ENCODE measurements at places on chromosomes 2 and 18. TPM values are rescaled to one million over a fixed set of nuclear protein-coding genes. Genes with fewer than 3 reads are reported as not detected.

DNA sequence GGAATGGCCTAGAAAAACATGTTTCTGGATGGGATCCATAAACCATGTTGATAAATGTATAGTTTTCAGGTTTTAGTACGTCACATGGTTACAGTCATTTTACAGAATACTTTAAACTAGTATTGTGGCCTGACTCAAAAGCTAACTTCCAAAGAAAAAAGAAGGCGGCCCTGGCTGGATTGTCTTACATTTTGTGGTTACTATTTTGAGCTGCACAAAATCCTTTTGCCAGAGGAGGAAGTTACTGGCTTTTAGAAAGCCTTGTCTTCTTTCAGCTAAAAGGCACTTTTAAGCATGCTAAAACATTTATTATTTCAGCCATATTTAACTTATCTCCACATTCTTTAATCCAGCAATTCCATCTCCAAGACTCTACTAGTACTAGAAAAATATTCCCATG is 227.9 kb downstream of the CDH2 start:
- H3K4me1 ChIP-seq = no peaks in the 10 kb centered on the region
- no peak overlapping the region for H3K4me3 ChIP-seq
- H3K36me3 ChIP-seq = no peaks in the 10 kb centered on the region
- no peaks in the 10 kb centered on the region for H3K27me3 ChIP-seq
- H3K27ac ChIP-seq = no peak overlapping the region

DNA sequence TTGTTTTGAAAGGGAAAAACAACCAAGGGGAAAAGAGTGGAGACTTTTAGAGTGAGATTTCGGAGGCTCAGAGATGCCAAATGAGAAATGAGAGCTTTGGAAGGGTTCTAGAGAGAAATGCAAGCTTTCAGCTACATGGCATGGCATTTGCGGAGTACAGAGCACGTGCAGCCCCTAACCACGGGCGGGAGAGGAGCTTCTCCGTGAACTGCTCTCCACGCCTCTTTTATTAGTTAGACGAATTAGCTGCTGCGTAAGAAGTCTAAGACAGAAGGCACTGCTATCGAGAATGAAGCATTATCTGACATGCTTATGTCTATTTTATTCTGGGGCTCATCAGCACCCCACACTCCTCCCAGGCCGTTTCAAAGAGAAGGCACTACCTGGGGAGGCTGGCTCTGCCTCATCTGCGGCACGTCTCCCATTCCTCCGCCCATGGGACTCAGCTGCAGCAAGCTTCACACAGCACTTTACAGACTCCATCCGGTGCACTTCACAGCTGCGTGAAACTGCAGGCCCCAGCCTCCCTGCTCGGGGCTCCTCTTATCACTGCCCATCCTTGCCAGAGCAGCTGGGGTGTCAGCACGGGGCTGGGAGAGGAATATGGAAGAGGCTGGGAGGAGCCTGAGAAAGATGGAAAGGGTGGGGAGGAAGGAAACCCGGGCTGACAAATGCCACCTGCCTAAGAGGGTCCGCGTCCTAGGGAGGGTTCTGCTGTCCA is 207.3 kb upstream of the APCDD1 start:
- H3K36me3 ChIP-seq = no peaks in the 10 kb centered on the region
- no peak overlapping the region for H3K27ac ChIP-seq
- DNase-seq = no peak
- no peaks in the 10 kb centered on the region for H3K4me1 ChIP-seq
- H3K4me3 ChIP-seq = no peak overlapping the region

- peaks cover 7% of the 10 kb centered on the region for H3K36me3 ChIP-seq
- DNase-seq = no peak
- no peak overlapping the region for H3K27ac ChIP-seq
- H3K27me3 ChIP-seq = no peaks in the 10 kb centered on the region
- H3K4me1 ChIP-seq = no peaks in the 10 kb centered on the region
- H3K4me3 ChIP-seq = no peak overlapping the region
These were observed 80.3 kb downstream of the TSHZ1 start for GRCh38 chr18:75290737-75291358.

DNA sequence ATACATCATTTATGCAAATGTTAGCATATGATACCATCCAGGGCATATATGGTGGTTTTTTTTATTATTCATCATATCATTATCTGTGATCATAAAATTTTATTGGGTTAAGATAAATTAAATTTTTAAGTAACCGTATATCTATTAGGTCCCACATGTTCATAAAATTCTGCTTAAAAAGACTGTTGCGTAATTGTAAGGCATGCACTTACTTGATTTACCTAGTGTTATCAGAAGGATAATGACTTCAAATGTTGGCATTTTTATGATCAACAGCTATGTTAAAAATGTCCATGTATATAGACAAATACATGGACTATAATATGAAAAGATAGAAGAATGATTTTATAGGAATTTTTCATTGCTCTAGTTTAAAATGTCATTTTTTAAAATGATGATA is 1625.5 kb upstream of the CELF4 start:
- DNase-seq = no peak
- H3K4me1 ChIP-seq = no peaks in the 10 kb centered on the region
- no peak overlapping the region for H3K27ac ChIP-seq

- H3K4me3 ChIP-seq = no peak overlapping the region
- no peak for DNase-seq
- no peaks in the 10 kb centered on the region for H3K4me1 ChIP-seq
- H3K27me3 ChIP-seq = no peaks in the 10 kb centered on the region
- H3K27ac ChIP-seq = no peak overlapping the region
These were observed 236.0 kb downstream of the DOK6 start for GRCh38 chr18:69636529-69637301.

GRCh38 chr2:143321994-143322393 is 192.8 kb downstream of the ARHGAP15 start:
- no peak for DNase-seq
- no peaks in the 10 kb centered on the region for H3K27me3 ChIP-seq
- no peak overlapping the region for H3K4me3 ChIP-seq
- H3K27ac ChIP-seq = no peak overlapping the region
- H3K4me1 ChIP-seq = no peaks in the 10 kb centered on the region
- no peaks in the 10 kb centered on the region for H3K36me3 ChIP-seq

- no peak for DNase-seq
- H3K4me3 ChIP-seq = no peak overlapping the region
- H3K27me3 ChIP-seq = no peaks in the 10 kb centered on the region
- H3K27ac ChIP-seq = no peak overlapping the region
- no peaks in the 10 kb centered on the region for H3K36me3 ChIP-seq
- no peaks in the 10 kb centered on the region for H3K4me1 ChIP-seq
These were observed 76.9 kb upstream of the NABP1 start for GRCh38 chr2:191601060-191601459.

- peaks cover 4% of the 10 kb centered on the region for H3K36me3 ChIP-seq
- H3K4me1 ChIP-seq = no peaks in the 10 kb centered on the region
- no peak for DNase-seq
- no peak overlapping the region for H3K27ac ChIP-seq
- H3K27me3 ChIP-seq = no peaks in the 10 kb centered on the region
These were observed 78.1 kb downstream of the WDSUB1 start for GRCh38 chr2:159208438-159208837.

DNA sequence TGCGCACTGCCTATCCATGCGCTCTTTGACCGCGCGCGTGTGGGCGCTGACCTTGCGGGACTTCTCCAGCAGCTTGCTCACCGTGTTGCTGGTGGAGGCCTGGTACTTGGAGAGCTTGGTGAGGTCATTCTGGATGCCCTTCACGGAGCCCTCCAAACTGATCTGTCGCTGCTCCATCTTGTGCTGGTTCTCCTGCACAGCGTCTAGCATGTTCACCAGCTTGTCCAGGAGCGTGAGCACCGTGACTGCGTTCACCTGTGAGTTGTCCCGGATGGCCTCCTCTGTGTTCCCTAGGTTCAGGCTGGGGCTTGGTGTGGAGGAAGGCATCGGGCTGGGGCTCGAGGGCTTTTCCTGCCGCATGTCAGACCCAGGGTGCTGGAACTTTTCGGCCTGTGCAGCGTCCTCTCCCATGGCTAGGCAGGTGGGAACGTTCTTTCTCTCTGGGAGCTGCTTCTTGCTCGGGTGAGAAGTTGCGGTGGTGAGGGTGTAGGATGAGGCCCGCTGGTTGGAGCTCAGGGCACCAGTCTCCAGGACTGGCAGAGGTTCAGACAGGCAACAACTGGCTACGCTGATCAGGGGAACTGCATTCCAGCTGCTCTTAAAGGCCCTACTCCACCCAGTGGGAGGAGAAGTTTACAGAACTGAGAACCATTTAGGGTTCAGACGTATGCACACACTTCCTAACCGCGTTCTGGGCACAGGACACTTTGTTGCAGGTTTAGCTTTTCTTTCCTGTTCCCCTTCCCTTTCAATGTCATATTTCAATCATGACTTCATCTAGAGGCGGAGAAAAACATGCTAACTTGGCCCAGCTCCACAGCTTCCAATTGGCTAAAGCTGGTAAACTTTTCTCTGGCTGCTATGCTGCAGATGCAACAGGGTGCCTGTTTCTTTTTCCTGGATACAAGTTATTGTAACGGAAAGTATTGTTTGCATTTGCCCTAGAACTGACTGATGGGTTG is at the start of gene CAVIN2:
CAVIN2 (minus strand) TSS at position 574 of the 962 bp plus-strand sequence; CDS start at position 411, 163 bp downstream.
- H3K27ac ChIP-seq = peak within 1 kb of the TSS; percentile 88
- DNase-seq = peak; percentile 49
- H3K4me1 ChIP-seq = no peaks in the 10 kb centered on the region
- no peaks in the 10 kb centered on the region for H3K27me3 ChIP-seq

GRCh38 chr2:12493031-12493513 is 223.7 kb upstream of the TRIB2 start:
- no peaks in the 10 kb centered on the region for H3K4me1 ChIP-seq
- H3K27me3 ChIP-seq = no peaks in the 10 kb centered on the region
- H3K4me3 ChIP-seq = no peak overlapping the region
- no peak overlapping the region for H3K27ac ChIP-seq

GRCh38 chr2:165544897-165545296 is 75.4 kb downstream of the CSRNP3 start:
- no peaks in the 10 kb centered on the region for H3K27me3 ChIP-seq
- no peaks in the 10 kb centered on the region for H3K36me3 ChIP-seq
- no peak overlapping the region for H3K4me3 ChIP-seq

DNA sequence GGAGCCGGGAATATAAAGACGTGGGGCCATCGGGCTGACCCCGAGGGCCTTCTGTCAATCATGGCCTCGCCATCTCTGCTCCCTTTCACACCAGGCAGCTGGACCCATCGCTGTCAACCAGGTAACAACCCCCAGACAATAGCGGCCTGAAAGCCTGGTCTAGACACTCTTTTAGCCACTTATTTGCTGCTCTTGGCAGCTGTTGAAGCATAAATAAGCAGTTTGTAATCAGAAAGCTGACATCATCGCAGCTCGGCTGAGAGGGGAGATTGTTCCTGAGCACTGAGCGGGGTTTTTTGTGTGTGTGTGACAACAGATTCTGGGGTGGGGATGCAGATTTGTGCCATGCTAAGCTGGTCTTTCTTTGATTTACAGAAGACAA is 423.6 kb upstream of the POU3F3 start:
- H3K27me3 ChIP-seq = no peaks in the 10 kb centered on the region
- no peak overlapping the region for H3K4me3 ChIP-seq
- no peak for DNase-seq
- no peaks in the 10 kb centered on the region for H3K4me1 ChIP-seq

Gene XIRP2
- total RNA-seq = not detected

Gene CYS1
- total RNA-seq = 1.3 TPM

Gene KCNG3
- total RNA-seq = not detected

Gene SCN2A
- total RNA-seq = 2.2 TPM
